ENCODE measurements at places on chromosomes 16 and 17.

GRCh38 chr17:82236142-82236971, 7.5 kb downstream of the SLC16A3 start:
- DNase-seq: peak; percentile 83

DNA sequence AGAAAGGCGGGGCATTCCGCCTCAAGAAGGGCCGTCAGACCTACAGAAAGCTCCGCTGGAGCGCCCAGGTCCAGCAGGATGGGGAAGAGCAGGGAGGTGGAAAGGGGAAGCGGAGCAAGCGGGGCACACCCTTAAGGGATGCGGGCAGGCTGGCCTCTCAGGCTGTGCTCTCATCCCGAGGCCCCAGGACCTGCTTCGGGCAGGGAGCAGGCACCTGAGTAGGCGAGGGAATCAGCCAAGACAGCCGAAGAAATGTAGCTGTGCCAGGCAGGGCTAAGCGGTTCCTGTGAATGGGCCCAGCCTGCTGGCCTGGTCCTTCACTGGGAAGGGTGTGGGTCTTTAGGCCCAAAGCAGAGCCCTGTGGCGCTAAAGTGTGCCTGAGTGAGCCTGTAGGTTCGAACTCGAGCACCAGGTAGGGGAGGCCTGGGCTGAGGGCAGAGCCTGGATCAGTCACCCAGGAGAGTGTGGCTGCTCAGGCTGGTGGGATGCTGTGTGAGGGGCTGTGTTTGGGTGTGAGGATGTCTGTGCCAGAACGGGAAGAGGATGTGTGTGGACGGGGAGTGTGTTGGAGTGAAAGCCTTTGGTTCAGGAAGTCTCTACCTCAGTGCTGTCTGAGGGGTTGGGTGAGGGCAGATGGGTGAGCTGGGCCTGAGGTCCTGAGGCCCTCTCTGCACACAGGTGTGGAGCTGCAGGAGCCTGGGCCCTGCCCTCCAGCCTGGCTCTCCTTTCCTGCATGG, 3.3 kb downstream of the TBX4 start:
- DNase-seq: no peak

- peak; percentile 42 for DNase-seq
These were observed 724 bp downstream of the GAA start for GRCh38 chr17:80101946-80102663.

- DNase-seq: no peak
These were observed 3.2 kb downstream of the RHBDL3 start for GRCh38 chr17:32268734-32269288.

DNA sequence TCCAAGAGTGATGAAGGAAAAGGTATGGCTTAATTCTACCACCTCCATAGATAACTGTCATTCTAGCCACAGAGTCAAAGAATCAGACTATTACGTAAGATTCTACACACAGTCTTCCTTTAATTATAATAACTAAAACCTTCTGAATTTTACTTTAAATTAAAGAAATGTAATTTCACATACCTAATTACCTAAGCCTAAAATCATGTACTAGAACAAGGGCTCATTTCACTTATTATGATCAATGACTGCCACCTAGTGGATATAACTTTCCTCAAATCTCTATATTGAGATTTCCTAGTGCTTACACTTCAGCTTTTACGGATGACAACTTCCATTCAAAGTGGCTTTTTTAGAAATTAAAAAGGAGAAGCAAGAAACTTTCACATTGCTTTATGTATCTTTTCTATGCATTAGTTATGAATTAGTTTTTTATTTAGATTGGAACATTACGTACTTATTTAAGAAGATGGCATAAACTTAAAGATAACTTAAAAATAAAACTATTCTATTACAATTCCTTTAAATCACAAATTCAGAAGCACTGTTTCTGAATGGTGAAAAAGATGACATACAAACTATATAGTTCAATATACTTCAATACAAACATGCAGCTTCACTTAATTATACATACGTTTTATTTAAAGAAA, 18.2 kb upstream of the ABCA10 start:
- DNase-seq: no peak

DNA sequence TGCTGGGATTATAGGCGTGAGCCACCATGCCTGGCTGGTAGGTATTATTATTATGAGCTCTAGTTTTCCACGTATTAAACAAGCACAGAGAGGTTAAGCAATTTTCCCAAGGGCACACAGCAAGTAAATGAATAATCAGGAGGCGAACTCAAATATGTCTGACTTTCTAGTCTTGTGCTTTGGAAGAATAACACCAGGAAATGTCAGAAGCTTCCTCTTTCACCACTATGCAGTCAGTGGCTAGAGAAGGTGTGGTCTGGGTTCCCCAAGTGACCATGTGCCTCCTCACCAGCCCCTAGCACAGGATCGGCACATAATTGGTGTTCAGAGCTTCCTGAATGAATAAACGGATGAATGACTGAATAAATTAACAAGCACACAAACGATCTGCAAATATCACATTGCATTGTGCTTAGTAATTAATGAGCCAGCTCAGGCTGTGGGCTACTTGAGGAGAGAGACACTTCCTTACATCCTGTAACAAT, 21.6 kb upstream of the SCNN1B start:
- DNase-seq: no peak

DNA sequence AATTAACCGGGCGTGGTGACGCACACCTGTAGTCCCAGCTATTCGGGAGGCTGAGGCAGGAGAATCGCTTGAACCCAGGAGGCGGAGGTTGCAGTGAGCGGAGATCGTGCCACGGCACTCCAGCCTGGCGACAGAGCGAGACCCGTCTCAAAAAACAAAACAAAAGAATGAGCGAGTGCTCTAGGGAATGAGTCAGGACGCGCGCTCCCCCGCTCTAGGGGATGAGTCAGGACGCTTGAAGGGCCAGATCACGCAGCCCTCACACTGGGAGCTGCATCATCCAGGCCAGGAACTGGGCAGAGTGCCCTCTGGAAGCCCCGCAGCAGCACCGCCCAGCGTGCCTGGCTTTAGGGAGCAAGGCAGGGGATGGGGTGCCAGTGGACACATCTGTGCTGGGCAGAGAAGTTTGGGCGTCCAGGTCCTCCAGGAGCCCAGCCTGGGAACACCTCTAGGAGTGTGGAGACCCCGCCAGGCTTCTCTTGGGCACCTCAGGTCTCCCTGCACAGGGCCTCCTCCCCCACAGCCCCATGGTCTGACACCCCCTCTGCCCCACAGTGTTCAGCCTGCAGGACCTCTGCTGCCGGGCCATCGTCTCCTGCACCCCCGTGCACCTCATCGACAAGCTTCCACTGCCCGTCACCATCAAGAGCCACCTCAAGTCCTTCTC, 3.9 kb upstream of the WFIKKN1 start:
- DNase-seq: no peak

DNA sequence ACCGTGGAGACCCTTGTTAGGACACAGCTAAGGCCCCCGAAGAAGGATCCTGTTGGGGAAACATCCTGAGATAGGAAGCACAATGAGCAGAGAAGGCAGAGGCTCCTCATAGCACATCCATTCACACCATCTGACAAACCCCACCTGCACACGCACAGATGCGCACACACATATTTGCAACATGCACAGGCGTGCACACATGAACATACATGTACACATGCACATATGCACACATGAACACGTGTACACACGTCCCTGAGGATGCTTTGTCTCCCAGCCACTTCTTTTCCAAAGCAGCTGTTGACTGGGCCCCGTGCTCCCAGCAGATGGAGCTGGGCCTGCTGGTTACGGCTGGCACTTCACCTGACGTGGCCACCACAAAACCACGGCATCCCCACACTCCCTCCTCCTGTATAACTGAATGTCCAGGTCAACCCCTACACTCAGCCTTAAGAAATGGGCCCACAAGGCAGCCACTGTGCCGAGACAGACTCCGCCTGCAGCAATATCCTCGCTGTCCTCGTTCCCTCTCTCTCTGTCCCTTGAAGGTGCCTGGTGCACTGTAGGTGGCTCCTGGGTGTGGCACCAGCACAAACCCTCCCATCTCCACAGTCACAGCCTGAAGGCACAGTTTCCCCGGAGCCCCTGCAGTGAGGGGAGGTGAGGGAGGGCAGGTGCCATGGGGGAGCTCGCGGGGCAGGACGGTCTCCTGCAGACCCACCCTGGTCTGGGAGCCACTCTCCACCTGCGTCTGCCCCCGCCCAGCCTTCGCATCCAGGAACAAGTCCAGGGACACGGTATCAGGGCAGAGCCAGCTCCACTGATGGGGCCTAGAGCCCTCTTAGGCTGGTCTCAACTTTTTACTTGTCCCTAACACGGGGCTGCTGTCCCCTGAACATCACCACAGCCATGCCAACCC, 183.0 kb downstream of the RBFOX3 start:
- no peak for DNase-seq

- DNase-seq: no peak
These were observed 12.3 kb downstream of the DNAH2 start for GRCh38 chr17:7729816-7730215.

DNA sequence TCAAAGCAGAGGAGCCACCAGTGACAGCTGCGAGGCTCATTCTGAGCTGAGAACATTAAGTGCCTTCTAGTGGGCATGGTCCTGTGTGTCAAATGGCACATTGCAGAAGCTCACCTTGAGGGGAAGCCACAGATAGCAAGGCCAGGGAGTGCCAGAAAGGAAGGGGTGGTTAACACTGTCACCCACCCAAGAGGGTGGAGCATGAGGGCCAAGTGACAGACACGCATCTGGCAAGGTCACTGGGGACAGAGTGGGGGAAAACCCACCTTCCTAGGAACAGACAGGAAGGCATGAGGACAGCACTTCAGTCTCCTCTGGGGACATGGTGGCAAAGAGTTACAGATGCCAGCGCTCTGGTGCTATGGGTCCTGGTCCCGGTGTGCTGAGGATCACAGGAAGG, 22.1 kb downstream of the NUBP1 start:
- DNase-seq: no peak

DNA sequence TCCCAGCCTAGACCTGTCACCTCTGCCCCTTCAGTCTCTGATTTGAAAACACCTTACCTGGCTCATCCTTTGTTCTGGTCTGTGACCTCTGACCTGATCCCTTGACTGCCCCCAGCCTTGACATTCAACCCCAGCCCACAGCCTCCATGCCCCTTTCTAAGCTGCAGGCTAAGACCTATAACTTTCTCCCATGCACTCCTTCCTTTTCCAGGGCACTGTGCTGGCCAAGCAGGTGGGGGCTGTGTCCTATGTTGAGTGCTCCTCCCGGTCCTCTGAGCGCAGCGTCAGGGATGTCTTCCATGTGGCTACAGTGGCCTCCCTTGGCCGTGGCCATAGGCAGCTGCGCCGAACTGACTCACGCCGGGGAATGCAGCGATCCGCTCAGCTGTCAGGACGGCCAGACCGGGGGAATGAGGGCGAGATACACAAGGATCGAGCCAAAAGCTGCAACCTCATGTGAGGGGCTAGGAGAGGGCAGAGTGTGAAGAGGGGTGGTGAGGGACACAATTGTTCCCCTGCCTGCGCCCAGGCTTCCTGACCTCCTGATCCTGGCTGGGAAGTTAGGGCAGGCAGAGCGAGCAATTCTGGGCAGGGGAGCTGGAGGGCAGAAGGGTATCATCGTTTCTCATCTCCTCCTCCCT, 3.3 kb downstream of the RND2 start:
- DNase-seq: no peak

All from HL-60 (cell line).